Activated CD4-positive, alpha-beta T cell treated with anti-CD3 and anti-CD28 coated beads for 24 hours (primary cell): ENCODE measurements at places on chromosomes 11 and 22.

DNA sequence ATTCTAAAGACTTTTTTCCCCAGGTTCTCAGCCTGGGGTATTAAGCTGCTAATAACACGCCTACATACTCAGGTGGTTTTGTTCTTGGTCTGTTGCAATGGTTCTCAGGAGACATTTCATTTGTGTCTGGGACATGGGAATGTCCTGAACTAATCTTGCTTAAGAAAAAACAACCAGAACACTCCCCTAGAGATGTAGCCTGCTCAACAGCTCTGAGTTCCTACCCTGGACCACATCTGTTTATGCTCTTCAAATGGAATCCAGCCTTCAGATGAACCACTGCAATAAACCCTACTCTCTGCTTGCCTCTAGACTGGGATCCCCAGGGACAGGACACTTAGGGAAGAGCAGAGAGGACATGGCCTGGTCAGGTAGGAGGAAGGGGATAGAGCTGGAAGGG lies 29.9 kb downstream of the RELT start:
- no peak for DNase-seq

DNA sequence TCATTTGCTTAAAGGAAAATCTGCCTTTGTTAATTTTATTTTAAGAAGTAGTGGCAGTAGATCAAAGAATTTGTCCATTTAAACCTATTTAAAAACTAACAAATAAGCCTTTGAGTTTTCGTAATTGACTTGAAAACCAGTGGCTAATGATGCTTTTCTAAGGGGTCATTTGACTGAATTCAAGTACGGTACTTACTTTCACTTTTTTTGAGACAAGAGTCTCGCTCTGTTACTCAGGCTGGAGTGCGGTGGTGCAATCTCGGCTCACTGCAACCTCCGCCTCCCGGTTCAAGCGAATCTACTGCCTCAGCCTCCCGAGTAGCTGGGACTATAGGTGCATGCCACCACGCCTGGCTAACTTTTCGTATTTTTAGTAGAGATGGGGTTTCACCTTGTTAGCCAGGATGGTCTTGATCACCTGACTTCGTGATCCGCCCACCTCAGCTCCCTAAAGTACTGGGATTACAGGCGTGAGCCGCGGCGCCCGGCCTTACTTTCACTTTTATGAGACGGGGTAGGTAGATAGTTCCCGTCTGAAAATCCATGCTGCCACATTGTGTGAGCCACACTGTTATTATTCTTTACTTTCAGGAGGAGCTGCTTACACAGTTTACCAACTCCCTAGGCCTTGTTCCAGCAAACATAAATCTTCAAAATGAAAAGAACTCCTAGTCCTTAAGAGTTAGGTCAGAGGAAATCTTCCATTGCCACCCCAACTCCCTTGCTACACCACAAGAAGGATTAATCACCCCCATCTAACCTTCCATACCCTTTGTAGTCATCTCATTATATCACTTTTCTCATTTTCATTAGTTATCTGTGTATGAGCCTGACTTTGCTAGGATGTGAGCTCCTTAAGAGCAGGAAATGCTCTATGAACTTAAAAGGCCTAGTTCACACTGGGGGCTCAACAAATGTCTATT lies 926.6 kb upstream of the CCDC90B start:
- no peak for DNase-seq

DNA sequence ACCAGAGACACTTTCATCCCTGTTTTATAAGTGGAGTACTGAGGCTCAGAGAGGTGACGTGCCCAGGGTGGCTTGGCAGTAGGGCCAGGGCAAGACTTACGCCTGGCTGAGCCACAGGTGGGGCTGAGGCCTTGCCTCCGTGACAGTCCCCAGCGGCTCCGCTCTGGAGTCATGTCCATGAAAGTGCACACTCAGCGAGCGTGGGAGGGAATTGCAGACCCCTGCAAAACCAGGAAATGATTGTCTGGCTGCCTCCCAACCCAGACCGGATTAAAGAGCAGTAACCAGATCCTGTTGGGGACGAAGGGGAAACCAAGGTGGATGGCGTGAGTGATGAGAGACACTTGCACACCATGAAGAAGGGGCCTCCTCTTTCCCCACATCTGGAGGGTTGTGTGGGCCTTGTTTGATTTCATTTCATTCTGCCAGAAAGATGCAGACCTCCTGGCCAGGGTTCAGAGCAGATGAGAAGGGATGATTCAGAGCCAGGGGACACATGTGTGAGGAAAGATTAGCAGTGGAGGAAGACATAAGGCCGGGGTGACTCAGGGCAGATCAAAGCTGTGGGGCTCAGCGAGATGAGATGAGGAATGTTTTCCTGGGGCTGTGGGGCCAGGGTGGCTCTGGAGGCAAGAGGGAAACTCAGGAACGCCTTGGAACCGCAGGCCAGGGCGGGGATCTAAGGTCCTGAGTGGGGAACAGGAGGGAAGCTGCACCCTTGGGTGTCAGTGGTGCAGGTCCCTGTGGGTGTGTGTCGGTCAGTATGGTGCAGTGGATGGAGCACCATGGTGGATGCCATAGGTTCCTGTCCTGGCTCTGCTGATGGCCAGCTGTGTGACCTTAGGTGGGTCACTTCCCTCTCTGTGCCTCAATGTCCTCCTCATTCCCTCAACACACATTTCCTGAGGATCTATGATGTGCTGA lies 29.9 kb upstream of the LRRC32 start:
- no peak for DNase-seq

DNA sequence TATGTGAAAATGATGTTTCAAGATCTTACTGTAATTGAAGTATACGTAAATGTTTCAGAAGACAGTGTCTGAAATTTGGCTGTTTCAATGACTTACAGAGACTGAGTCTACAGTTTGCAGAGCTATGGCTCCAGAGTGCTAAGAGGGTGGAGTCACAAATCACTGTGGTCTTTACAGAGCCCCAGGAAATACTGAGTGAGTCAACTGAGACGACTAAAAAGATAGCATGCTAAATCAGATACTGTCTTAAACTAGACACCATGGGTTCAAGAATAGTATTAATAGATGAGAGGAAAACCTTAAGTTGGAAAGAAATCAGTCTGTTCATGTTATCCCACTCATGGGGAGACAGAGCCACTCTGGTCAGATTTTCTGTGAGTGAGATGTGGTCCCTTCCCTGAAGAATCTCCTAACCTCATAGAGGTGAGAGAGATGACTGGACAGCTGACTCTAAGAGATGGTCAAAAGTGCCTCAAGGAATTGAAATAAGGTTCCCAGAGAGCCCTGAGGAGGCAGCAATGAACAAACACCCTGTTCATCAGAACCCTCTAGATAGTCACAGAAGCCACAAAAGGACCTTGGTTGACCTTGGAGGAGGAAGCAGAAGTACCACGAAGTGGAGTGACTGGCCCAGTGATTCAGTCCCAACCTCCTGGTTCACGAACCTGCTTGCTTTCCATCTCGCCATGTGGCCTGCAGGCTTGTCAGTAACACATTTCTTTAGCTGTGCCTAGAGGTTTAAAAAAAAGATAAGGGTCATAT lies 30.2 kb downstream of the C11orf91 start:
- DNase-seq = no peak

DNA sequence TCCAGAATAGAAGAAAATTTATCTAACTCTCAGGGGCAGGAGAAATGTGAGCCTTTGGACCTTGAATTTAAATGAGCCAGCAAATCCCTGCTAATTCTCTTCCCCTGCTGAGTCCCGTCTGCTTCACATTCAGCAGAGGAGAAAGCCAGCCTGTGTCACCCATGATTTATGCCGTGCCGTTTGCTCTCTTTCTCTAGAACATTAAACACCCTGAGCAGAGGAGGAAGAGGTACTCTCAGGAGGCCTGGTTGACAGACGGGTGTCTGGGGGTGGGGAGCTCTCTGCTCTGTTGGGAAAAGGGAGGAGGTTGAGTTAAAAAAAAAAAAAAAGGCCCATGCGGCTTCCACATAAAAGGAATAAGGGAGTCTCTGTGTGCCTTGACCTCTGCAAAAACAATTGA lies 11.3 kb upstream of the MTMR3 start:
- DNase-seq = no peak

GRCh38 chr11:97645736-97646135 lies 1255.9 kb downstream of the JRKL start:
- DNase-seq = no peak

- DNase-seq = peak; percentile 51
Measured at GRCh38 chr22:29040385-29041275, 21.0 kb downstream of the C22orf31 start.

- DNase-seq = no peak
Measured at GRCh38 chr11:36408498-36409136, 101.5 kb downstream of the TRAF6 start.
